ENCODE measurements at places on chromosomes 3 and 15. TPM values are rescaled to one million over a fixed set of nuclear protein-coding genes. Genes with fewer than 3 reads are reported as not detected.

DNA sequence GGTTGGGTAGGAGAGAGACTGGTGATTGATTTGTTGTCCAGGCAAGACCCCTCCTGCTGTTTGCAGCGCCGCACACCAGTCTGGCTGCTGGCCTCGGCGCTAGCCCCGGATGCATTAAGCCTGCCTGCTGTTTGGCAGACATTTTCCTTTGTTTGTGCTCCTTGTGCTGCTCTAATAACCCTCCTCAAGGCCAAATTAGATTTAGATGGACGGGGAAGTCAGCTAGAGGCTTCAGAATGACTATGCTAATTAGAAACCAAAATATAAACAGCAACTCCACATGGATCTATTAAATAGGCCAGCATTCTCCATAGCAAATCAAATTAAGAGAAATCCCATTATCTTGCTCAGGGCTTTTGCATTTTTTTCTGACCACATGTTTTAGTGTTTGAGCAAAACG is 445.2 kb downstream of the SQOR start:
- DNase-seq, result no peak

Gene TGFBR2
- total RNA-seq, result 17.8 TPM

DNA sequence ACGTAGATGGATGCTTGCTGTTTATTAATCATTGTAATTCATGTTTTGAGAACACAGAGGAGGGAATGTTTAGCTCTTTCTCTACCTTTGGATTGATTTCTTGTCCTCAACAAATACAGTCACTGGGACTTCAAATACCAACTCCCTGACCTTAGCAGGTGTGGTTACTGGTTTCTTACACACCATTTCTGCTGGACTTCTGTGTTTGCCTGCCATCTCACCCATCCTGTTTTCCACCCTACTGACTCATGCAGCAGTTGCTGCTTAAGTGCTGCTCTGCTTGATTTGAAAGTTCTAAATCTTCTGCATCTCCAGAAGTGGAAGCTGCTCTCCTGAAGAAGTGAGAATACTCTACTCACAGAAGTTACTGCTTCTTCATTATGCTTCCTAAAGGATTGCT is 170.3 kb downstream of the ZPLD1 start:
- DNase-seq, result no peak

GRCh38 chr15:32833379-32833821 is 115.6 kb downstream of the GREM1 start:
- no peak for DNase-seq

DNA sequence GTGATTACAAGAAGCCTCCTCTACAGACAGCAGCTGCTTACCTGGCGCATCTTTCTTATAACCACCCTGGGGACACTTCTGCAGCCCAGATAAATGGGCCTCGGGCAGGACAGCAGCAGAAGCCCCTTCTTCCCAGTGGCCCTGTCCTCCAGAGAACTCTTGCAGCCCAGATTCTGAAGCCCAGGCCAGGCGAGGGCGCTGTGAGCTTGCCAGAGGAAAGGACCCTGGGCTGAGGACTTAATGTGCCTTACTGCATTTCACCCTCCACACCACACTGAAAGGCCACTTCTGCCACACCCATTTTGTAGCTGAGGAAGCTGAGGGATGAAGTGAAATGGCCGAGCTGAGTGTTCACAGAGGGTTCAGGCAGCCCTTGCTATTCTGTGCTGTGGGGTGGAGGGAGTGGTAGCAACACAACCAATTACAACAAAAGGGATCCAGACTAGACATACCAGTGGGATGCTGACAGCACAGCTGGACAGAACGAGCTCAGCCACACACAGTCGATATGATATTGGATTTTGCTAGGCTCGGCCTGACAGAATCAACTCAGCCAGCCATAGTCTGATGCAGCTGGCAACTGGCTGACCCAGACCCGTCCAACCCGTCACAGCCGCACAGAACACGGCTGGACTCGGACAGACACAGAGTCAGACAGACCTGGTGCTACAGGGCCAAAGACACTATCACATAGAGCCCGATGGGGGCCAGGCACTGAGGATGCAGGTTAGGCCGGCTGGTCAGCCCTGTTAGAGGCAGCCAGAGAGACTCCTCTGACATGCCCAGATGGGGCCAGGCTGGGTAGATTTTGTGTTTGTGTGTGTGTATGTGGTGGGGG is 7.3 kb downstream of the ACOX2 start:
- peak; percentile 52 for DNase-seq

DNA sequence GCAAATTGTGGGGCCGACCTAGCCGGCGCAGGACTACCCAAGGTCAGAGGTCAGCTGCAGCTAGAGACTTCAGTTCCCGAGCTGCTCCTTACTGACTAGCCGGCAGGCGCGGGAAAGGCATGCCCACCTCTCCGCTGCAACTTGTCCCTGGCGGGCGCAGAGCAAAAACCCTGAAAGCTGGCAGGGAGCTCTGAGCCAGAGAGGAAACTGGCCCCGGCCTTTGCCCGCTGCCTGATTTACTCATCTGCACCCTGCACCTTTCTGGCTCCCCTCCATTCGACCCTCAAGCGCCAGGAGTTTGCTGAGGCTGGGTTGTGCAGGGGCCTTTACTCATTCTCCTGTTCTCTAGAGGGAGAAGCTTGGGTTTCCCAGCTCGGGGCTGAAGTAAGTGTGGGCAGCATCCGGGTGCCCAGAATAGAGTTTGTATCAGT is 1.5 kb downstream of the ZIC4 start:
- no peak for DNase-seq

GRCh38 chr3:153221748-153222162 is 59.7 kb downstream of the RAP2B start:
- DNase-seq, result peak; percentile 57

Gene MYRIP
- not detected for total RNA-seq

DNA sequence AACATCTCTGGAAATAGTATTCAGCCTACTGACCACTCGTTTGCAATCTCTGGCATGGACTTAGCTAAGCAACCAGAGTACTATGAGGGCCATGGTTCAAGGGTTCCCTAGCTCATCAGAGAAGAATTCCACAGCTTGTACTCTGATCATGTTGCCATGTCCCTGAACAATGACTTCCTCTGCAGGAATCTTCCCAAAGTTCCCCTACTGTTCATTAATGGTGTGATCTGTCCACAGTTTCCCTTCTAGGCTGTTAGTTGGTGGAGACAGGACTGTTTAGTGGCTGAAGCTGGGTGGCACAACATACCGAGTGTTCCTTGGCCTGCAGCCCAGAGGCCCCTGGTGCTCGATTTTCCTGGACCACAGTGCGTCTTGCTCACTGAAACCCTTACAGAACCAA is 44.4 kb upstream of the GALNT15 start:
- no peak for DNase-seq

Gene SH2D7
- total RNA-seq, result 0.36 TPM

Gene IL20RB
- 1.0 TPM for total RNA-seq

DNA sequence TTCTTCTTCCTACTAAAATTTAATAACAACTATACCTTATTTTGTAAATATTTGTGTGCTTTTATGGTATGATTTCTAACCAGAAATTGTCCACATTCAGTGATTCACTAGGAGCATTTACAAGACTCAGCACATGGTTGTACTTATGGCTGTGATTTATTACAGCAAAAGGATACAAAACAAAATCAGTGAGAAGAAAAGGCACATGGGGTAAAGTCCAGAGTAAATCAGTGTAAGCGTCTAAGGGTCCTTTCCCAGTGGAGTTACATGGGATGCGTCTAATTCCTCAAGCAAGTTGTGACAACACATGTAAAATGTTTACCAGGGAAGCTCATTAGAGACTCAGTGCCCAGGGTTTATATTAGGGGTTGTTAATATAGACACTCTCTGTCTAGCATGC is 31.1 kb downstream of the RNF13 start:
- no peak for DNase-seq

Gene AADAC
- total RNA-seq, result not detected

DNA sequence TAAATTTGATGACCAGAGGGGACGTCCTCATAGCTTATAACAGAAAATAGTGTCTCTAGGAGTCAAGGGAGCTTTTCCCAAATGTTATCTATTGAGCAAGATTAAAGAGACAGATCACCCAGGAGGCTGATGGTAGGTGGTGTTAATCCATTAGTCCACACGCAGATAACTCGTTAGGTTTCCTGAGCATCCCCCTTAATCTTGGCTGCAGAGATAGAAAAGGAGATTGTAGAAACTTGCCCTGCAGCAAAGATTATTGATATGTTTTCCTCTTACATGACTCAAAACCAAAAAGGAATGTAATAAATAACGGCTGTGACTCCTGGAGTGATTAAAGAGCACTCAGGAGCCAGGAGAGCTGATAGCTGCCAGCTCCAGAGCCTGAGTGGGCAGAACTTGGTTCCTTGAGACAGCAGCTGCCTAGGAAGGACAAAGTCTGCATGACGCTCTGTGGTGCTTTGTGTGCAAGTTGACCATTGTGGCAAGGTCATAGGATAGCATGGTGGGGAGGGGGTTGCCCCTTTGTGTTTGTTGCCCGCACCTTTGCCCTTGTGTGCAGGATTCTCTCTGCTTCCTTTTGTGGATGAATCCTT is 234.8 kb downstream of the PTPRG start:
- no peak for DNase-seq

DNA sequence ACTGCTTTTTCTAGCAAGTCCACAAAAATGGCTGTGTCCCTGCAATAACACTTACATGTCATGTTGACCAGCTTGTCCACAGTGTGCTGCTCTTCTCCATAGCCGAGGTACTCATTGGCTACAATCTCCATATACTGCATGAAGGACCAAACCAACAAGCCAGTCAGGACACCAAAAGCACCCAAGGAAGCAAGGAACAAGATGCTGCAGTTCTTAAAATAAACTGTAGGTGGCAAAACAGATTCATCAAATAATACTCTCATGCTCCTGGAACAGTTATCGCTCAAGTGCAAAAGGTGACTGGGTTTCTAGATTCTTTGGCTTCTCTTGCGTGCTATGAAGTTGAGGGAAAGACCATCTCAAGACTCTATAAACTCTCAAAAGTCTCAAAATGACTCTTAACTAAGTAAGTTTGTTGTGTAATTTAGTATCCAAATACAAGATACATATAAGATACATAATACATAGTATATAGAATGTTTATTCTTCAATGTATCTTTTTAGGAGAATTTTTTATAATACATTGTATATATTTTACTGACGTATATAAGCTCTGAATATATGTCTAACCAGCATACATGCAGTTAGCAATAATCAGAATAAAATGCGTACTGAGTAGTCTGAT is 57.0 kb downstream of the NEK10 start:
- peak; percentile 82 for DNase-seq

DNA sequence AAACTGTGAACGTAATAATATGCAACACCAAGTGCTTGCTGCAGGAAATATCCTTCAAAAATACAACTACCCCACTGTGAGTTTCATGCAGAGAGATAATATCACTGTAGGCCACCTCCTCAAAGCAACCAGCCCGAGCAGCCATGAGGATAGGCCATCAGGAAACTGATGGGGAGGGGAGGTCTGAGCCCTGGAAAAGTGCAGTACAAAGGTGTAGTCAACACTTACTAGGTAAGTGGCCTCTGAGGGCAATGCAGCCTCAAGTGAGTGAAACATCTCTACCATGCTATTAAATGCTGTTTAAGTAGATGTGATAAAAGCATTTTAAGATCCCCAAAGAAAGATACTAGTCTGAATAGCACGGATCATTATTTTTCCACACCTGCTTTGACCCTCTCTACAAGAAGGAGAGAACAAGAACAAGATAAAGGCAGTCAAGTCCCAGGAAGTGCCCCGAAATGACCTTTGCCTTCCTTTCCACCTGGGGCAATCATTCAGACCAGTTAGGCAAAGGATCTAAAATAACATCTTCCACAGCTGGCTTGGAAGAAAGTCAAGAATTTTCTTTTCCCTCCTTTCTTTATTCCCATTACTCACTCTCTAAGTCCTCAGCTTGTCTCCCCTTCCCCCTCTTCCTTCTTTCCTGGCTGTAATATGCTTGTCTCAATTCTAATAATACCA is 62.8 kb downstream of the FMN1 start:
- DNase-seq, result peak; percentile 67

- peak; percentile 69 for DNase-seq
Observed at GRCh38 chr15:48974882-48975281, 11.2 kb upstream of the SHC4 start.

- DNase-seq, result peak; percentile 51
Observed at GRCh38 chr15:100781061-100781960, 98.3 kb upstream of the ALDH1A3 start.

Gene NRROS
- not detected for total RNA-seq

Data from SJCRH30 (cell line).